ENCODE measurements at places on chromosomes 4 and X.

GRCh38 chr4:71411981-71412380 is 73.2 kb downstream of the SLC4A4 start:
- DNase-seq = no peak

DNA sequence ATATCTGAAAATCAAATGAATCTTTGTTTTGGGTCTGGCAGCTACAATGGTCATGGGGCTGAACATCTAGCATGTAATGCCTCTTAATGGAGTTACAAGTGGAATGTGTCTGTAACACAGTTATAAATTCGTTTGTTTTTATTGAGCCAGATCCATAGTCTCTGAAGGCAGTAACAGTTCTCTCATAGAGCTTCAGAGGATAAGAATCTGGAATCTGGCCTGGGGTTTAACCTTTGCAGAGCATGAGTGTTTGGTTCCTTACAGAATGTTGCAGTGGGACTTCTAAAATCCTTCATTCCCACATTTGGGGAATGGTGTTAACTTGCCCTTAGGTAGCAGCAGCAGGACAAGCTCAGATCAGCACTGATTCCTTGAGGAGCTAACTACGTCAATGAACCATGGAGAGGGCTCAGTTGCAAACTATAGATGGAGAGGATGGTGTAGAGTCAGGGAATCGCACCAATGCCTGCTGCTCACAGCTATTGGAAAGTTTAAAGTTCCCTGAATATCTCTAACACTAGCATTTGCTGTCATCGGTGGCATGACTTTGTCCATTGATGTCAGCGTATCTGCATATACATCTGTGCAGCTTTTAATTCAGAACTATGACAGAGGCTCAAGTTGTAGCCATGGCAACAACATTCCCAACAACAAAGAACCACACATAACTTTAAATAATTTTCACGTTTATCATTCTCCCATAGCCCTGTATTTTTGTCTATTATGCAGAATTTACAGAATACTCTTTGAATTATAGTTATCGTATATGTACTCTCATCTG is 72.2 kb downstream of the RASGEF1B start:
- DNase-seq = no peak

- DNase-seq = no peak
Observed at GRCh38 chr4:2591189-2591588, 54.7 kb downstream of the FAM193A start.

DNA sequence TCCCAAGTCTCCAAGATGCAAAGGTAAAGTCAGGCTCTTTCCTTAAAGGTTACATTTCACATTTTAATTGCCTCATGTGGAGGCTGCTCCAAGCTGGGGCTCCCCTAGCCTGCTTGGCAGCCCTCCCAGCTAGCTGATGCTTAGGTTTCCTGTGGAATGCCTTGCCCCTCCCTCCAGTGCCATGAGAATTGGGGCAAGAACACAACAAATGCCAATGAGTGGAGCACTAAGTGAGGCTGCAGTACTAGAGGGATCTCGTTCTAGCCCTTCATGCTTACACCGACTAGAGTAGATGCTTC is 597.7 kb downstream of the MID1IP1 start:
- DNase-seq = no peak

DNA sequence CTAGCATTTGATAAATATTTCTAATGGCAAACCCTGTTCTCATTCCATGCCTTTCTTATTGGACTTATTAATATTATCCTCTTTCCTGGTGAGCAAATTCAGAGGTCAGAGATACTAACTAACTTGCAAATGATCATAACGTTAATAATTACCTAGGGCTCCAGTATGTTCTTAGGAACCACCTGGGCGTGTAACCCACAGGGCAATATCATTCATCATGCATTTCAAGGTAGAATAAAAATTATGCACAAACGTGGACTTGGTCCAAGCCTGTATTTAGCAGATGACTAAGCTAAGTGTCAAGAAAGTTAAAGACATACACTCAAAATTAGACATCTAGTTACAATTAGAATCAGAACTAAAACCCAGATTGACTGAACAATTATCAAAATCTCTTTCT is 850.1 kb downstream of the TRIML1 start:
- no peak for DNase-seq
